ENCODE measurements at places on chromosomes 1 and 21.

DNA sequence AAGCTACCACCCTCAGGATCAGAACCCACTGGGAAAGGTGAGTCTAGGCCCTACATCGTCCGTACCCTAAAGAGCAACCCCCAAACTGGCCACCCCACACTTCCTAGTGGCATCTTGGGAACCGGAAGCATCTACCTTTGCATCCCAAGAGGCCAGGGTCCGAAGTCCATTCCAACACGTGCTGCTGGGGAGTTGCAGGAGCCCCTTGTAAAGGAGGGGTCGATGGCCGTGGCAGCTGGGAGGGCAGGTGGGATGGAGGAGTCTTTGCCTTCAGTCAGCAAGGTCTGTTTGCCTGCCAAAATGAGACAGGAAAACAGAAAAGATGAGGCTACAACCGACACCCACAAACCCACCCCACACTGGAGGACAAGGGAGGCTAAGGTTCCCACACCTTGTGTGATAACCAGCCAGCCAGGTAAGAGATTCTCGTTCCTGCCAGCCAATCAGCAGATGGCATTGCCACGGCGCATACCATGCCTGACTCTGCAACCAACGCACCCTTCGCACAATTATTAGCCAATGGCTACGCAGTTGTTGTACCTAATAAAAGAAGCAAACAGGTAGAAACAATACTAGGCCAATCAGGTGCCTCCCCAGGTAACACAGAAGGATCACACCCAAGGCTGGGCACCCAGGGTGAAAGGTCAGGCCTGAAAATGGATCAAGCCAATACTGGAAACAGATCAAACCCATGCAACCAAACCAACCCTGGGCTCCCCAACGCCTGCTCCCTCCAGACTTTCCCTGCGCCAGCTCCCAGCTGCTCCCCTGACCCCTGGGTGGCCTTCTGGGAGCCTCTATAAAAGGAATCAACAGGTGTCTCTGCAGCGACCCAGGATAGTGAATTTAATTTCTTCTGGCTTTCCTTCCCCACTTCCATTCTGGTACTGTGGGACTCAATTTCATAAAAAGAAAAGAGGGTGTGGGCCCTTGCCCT, 35.6 kb downstream of the CASZ1 start:
- DNase-seq: no peak

DNA sequence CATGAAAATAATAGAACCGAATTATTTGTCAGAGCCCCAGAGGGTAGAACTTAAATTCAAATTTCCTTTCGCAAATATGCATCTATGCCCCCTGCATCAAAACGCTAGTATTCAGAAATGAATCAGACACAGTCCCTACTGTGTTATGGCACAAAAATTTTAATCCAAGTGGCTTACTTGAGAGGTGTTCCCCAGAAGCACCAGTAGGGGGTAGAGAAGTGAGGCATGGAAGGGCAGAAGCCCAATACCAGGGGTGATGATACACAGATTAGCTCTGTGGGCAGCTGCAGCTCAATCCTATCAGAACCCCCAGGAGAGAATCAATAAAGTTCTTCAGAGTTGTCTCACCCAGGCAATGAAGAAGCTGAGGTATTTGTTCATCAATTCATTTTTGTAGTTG, 342.2 kb downstream of the OMA1 start:
- DNase-seq: no peak

DNA sequence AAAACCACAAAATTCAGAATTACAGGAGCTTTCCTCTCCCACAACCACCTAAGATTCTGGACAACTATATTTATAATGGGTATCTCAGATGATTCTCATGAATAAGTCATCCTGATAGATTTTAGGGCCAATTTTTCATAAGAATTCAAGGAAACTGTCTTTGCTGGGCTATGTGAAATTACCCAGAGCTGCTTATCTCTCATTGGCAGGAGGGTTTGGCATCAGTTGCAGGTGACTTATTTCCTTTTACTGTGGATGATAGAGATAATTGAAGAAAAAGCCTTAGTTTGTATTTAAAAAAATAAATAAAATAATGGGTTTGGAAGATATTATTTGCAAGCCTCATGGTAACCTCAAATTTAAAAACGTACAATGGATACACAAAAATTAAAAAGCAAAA, 38.2 kb upstream of the WDR26 start:
- DNase-seq: no peak

DNA sequence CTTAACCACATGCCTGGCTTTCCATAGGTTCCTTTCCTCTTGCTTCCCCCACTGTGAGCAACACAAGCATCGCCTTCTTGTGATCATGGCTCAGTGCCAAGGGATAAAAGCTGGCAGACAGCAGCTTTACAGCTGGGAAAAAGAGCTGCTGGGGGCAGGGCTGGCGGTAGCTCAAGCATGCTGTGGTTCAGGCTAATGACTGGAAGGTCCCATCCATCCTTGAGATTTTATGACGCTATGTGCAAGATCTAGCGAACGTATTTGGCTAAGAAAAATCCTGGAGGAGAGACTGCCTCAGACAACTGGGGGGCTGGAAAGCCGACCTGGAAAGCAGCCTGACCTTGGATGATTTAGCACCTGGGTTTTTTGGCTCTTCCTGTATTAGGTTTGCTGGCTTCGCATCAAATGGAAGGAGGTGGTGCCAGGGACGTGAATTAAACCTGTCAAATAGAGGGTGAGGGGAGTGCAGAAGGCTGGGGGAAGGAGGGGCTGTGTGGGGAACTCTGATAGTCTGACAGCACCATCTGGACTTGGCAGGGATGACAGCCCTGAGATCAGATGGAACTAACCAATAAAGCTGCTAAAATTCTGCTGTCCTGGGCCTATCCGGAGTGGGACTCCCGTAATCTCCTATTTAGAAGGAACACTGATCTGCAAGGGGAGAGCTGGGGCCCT, 34.8 kb downstream of the ZMYND12 start:
- no peak for DNase-seq

- DNase-seq: peak; percentile 9
Observed at GRCh38 chr1:112507921-112508277, 866 bp upstream of the WNT2B start.

GRCh38 chr1:209038316-209038715, 545.2 kb upstream of the CAMK1G start:
- no peak for DNase-seq

DNA sequence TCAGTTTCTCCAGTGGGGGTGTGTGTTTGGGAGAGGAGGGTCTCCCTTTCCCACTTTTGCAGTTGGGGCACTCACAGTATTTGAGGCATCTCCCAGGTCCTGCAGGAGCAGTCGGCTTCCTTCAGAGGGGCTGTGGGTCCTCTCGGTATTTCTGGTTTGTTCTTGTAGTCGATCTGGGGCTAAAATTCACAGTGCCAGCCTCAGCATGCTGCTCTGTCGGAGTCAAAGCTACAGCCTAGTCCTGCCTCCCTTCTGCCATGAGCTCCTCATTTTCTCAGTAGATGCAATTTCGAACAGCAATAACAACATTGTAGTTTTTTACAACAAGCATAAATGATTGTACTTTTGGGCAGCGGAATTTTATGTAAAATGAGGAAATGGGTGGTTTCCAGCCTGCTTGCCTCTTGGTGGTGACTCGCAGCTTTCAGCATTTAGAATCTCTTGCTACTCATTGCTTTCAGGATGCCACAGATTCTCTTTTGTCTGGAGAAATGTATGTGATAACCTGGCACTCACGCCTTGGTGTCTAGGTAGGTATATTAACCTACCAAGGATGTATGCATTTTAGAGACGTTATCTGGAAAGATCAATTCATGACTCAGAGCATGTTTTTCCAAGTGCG, 82.4 kb upstream of the C21orf91 start:
- no peak for DNase-seq

GRCh38 chr1:185813401-185813979, 79.3 kb downstream of the HMCN1 start:
- peak; percentile 6 for DNase-seq

DNA sequence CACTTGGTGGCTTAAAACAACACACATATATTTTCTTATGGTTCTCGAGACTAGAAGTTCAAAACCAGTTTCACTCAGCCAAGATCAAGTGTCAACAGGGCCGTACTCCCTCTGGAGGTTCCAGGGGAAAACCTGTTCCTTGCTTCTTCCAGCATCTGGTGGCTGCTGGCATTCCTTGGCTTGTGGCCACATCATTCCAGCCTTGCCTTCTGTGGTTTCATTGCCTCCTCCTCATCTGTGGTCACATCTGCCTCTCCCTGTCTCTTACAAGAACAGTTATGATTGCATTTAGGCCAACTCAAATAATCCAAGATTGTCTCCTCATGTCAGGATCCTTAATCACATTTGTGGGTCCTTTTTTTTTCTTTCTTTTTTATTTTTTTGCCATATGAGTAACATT, 240.7 kb upstream of the HOOK1 start:
- DNase-seq: no peak

GRCh38 chr1:235851939-235852338, 14.8 kb downstream of the LYST start:
- no peak for DNase-seq

GRCh38 chr1:98322966-98323365, 338.6 kb upstream of the SNX7 start:
- no peak for DNase-seq

GRCh38 chr1:151211972-151212705, 13.8 kb downstream of the PIP5K1A start:
- no peak for DNase-seq

- DNase-seq: no peak
Observed at GRCh38 chr1:234899730-234900072, 228.9 kb downstream of the TOMM20 start.

DNA sequence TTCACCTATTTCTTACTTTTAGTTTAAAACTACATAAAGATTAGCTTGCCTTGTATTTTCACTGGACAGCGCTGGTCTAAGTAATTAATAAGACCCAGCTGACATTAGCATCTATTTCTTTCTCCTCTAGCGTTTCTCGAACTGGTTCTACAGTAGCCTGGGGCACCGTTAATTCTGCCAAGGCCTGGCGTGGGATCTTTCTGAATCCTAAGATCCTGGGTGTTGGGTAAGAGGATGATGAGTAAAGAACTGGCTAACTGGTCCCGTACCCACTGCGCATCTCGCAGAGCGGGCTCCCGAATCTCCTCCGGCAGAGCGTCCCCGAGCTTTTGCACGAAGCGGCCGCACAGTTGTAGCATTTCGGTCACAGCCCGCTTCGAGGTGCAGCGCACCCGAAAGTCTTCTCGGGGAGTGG, 309 bp downstream of the NSL1 start:
- no peak for DNase-seq

GRCh38 chr21:25806060-25806459, 71.3 kb downstream of the GABPA start:
- no peak for DNase-seq

DNA sequence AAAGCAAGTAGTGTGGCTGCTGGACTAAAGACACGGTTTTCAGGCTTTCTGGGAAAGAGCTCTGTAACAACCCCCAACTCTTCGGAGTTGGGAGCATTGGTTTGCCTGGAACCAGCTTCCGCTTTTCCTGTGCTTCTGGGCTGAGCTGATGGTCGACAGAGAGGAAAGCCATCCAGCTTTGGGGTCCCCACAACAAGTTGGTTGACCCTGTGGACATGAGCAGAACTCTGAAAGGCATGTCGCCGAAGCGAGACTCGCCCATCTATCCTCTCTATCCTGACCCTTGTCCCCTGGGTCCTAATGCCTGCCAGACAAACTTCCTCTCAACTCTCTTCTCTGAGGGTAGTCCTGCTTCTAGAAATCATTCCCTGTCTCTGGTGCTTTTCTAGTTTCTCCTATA, 31.9 kb upstream of the FCGR2A start:
- DNase-seq: no peak

GRCh38 chr21:16084776-16085364, 355.1 kb downstream of the USP25 start:
- DNase-seq: no peak

DNA sequence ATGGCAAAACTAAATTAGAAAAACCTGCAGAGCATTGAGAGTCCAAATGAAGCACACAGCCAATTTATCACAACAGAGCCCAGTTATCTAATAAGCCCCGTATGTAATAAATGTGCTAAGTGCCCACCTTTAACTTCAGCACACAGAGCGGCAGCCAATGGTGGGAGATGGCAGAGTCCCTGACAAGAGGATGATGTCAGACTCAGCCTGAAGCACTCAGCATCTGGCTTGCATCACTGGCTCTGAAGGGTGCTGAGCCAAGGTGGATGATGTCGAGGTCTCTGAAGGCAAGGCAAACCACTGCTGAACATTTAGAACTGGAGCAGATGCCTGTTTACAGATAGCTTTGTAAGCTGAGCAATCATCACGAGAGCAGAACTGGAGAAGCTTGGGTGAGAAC, 118.3 kb downstream of the NUF2 start:
- no peak for DNase-seq

DNA sequence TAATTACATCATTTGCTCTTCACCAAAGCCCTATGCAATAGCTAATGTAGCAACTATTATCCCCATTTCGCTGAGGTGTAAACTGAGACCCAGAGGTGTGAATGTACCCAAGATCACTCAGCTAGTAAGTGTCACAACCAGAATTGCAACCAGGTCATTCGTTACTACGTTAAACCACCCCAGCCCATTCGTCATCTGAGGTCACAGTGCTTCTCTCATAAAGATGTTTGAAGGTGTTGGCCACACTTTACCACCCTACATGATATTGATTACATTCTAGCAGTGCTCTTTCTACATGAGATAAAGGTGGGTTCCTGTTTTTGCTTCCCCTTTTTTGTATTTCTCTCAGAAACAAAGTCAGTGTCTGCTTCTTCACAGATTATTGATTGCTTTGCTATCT, 195.3 kb downstream of the ZBTB18 start:
- DNase-seq: no peak

DNA sequence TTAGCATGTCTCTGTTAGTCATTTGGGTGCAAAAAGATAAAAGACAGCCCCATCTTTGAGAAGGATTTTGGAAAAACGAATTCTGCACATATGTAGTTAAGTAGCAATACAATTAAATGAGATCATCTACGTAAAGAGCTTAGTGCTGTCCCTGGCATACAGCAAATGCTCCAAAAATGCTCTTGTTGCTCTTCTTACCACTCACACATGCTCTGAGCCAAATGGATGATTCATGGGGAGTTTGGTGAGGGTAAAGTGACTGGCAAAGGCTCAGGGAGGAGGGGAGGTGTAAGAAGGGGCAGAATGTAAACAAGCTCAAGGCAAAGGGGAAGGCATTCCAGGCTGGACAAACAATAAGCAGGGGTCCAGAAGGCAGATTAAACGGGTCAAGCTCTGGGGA, 191.9 kb downstream of the AK5 start:
- no peak for DNase-seq

DNA sequence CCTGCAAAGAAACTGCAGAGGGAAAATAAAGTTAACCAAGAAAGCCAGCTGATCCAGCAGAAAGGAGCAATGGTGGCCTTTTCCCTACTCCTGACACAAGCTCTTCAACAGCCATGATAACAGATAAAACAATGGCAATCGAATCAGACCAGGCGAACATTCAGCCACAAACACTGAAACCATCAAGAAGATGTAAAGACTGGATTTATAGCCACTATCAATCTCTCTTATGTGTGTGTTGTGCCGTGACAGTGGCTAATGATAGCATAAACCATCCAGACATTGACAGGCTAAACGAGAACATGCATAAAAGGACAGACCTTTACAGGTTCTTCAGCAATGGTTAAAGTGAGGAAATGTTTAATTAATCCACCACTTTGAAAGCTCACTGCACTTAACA, 78.1 kb upstream of the RAB4A start:
- DNase-seq: no peak

- no peak for DNase-seq
Observed at GRCh38 chr21:15204140-15204969, 139.6 kb upstream of the NRIP1 start.

All from CD4-positive, alpha-beta memory T cell (primary cell).